ENCODE measurements at places on chromosomes 1 and 21. TPM values are rescaled to one million over a fixed set of nuclear protein-coding genes. Genes with fewer than 3 reads are reported as not detected.

EXTL1 gene
- total RNA-seq = not detected

LCE1E gene
- total RNA-seq = not detected

C1orf56 gene
- 2.3 TPM for total RNA-seq

OR10J1 gene
- not detected for total RNA-seq

OR2G6 gene
- total RNA-seq = not detected

E2F2 gene
- total RNA-seq = 19.6 TPM

KCNJ10 gene
- total RNA-seq = 0.13 TPM

MXRA8 gene
- total RNA-seq = 0.26 TPM

PRKAB2 gene
- total RNA-seq = 8.5 TPM

DRAXIN gene
- 0.11 TPM for total RNA-seq

DNA sequence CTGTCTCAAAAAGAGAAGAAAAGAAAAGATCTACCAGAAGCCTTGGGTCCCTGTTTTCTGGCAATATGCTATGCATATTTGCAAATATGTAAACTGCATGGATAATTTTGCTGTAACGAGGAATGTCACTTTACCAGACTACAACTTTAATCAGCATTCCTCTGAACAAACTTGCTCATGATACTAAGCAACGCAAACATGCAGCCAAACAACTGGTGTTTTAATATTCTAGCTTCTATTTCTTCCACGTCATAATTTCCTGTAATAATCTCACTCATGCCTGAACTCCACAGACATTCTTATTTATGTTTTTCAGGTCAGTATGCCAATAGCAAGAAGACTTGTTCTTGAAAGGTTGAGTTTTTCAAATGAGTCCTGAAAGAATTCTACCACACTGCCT, 114.1 kb downstream of the SIM2 start:
- DNase-seq = no peak

DNA sequence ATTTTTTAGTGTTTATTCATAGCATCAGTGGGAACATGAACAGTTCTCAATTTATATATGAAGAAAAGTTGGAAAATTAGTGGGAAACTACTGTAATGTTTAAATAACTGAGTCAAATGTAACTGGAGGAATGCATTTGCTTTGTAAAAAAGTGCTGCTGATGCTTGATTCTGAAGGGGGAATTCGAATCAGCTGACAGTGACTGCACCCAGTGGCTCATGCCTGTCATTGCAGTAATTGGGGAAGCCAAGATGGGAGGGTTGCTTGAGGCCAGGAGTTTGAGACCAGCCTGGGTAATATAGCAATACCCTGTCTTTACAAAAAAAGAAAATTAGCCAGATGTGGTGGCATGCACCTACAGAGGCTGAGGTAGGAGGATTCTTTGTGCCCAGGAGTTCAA, 398.4 kb downstream of the ZP4 start:
- no peak for DNase-seq

DNA sequence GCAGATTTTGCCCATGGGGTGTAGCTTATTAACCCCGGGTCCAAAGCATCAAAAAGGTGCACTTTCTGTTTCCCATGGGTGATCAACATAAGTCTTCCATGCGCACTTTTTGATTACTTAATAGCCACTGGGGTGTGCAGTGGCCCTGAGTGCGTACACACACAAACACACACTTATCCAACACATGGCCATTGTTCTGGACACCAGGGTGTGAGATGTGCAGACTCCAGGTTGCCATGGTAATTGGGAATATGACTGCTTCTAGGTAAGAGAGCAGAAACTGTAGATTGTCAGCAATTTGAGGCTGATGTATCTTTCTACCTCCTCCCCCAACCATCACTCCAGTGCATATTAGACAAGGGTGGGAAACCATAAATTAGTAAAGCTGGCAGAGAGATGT, 68.8 kb downstream of the MAB21L3 start:
- DNase-seq = no peak

GRCh38 chr1:40270152-40270834, 12.3 kb downstream of the ZMPSTE24 start:
- DNase-seq = no peak

DNA sequence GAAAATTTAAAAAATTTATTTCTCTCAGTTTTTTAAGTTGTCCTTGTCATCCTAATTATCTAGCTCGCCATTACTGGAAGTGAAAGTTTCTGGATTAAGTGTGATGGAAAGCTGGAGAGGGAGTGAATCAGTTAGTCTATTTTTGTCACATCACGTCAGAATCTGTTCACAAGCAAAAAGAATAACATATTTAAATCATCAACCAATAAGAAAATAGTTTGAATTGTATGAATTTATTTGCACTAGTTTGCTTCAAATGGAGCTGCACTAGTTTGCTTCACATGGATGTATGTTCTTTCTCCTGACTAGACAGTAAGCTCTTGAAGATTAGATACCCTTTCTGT, 22.8 kb downstream of the PHC2 start:
- no peak for DNase-seq

- DNase-seq = no peak
These were observed 55.8 kb downstream of the CENPF start for GRCh38 chr1:214658785-214659184.

DNA sequence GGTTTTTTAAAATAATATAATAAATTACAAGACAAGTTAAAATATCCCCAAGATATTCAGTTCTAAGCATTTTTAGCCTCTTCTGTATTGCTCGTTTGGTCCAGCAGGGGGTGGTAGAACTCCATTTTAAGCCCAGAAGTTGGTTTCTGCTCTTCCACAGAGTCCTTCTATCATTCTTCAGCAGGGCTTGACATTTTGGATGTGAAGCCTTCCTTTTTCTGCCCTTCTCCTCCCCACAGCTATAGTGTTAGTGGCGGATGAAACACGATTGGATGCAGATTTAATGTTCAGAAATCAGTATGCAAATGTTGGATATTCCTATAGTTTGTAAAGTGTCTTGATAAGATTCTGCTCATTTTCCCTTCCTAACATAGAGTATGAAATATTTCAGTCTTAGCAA, 1.4 kb downstream of the NCAM2 start:
- DNase-seq = no peak

- no peak for DNase-seq
These were observed 9.9 kb upstream of the CFHR4 start for GRCh38 chr1:196877964-196878363.

- DNase-seq = no peak
These were observed 19.1 kb upstream of the SLC35F3 start for GRCh38 chr1:233885196-233885920.

GRCh38 chr1:37914719-37915475, 32.0 kb downstream of the INPP5B start:
- DNase-seq = no peak

DNA sequence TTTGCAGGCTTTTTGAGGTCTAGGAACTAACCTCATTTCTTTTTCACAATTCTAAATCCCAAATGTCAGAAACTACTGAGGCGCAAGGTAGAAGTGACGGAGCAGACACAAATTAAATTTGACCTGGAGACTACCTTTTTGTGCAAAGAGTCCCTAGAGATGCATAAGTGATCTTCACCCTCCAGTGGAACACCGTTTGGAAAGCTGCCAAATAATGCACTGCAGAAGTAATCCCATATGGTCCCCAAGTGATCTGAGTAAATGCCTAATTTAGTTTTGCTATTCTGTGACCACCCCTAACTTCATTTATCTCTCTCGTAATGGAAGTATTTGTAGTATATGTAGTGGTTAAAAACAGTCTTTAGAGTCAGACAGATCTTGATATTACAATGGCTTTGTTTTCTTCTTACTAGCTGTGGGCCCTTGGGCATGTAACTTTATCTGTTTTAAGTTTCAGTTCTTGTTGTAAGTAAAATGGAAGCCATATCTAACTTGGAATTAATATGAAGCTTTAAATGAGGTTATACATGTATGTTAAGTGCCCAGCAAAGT, 70.4 kb upstream of the IPO9 start:
- no peak for DNase-seq

DNA sequence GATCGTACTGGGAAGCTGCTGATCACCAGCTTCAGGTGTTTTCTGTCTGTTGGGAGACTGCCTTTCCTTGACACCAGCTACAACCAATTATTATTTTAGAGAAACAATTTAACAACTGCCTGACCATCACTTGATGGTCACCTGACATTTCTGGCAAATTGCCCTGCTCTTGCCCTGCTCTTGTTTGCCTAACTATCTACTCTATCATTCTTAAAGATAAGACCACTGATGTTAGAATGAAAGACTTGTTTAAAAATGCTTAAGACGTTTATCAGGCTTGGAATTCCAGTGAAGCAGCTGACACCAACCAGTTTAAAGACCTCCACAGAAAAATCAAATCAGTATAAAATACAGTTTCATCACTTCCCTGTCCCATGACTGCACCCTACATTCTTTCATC, 423.3 kb upstream of the CAMK1G start:
- DNase-seq = no peak

DNA sequence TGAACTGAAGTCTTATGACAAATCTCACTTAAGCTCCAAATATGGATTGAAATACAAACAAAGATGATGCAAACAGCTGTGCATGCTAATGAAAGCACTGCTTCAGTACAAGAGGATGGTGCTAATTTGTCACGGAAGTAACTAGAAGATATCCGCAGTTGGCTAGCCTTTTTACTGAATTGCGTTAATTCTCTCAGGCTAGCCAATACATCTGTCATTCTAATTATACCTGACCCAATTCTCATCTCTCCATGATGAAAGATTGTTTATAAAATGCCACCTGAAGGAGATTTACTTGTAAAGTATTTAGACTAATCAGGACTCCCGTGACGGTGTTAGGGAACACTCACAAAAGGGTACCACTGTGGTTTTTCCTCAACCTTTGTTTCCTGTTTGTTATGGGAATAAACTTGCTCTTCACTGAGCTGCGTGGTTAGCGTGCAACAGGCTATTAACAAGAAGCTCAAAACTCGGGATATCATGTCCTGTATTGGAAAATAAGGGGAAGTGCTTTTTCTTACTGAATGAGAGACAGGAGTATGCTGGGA, 162.5 kb downstream of the APP start:
- no peak for DNase-seq

- DNase-seq = no peak
These were observed 688 bp downstream of the PRXL2B start for GRCh38 chr1:2587071-2587859.

DNA sequence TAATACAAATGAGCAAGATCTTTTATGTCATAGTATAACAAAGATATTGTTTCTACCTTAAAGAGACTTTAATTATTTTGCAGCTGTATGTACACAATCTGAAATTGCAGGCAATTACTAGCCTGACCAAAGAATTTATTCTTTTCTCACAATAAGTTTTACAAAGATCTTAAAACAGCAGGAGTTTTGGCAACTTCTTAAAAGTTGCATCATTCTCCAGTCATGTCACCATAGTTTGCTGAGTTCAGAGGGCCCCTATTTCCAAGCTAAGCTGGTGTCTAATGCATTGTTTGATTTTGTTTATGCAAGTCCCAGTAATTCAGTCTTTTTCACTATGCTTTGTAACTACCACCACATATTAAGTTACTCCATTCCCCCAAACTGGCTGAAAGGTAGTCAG, 114.8 kb downstream of the DNAH14 start:
- no peak for DNase-seq
